ENCODE measurements at places on chromosomes 1 and 21.

GRCh38 chr1:101245246-101245927 is 8.6 kb downstream of the S1PR1 start:
- DNase-seq = no peak

- DNase-seq = no peak
Observed at GRCh38 chr1:57882072-57882471, 458.2 kb upstream of the DAB1 start.

GRCh38 chr1:8871965-8872399 is 6.5 kb downstream of the ENO1 start:
- peak; percentile 53 for DNase-seq

DNA sequence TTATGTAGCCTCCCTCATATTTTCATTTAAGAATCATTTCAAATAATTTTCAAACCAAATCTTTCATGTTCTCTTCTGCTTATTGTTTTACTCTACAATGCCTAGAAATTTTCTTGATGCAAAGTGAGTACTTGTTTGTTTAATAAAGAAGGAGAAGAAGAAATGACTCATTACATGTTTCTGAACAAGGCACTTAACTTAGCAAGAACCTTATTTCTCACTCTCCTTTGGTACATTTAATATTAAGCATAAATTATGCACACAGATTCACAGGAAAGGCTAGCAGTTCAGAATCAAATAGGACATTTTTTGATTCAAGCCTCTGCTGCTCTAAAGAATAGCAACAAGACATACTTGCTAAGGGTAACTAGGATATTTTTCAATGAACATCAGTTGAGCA is 9.1 kb downstream of the SCYL3 start:
- DNase-seq = no peak
